Stimulated activated CD8-positive, alpha-beta memory T cell treated with anti-CD3 and anti-CD28 coated beads, Interleukin-7, amount 100 ng/mL, for 48 hours (primary cell): ENCODE measurements at places on chromosomes 16 and 17.

- DNase-seq, result no peak
Measured at GRCh38 chr17:8382880-8383142, 182 bp downstream of the RPL26 start.

DNA sequence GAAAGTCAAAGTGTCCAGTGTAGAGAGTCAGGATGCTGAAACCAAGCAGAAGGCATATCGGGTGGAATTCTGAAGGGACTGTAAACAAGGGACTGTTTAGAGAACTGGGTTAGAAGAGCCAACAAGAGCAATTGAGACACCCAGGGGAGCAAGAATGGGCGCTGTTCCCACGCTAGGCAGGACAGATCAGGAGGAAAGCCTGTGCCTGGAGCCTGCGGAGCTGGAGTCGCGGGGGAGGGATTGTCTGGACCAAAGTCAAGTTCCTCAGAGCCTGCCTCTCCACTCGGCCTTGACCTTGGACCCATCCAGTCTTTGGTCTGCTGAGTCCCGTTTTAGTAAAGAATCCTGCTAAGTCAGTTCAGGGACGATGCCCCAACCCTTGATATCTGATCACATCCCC lies 14.7 kb upstream of the KLHL36 start:
- DNase-seq, result no peak

DNA sequence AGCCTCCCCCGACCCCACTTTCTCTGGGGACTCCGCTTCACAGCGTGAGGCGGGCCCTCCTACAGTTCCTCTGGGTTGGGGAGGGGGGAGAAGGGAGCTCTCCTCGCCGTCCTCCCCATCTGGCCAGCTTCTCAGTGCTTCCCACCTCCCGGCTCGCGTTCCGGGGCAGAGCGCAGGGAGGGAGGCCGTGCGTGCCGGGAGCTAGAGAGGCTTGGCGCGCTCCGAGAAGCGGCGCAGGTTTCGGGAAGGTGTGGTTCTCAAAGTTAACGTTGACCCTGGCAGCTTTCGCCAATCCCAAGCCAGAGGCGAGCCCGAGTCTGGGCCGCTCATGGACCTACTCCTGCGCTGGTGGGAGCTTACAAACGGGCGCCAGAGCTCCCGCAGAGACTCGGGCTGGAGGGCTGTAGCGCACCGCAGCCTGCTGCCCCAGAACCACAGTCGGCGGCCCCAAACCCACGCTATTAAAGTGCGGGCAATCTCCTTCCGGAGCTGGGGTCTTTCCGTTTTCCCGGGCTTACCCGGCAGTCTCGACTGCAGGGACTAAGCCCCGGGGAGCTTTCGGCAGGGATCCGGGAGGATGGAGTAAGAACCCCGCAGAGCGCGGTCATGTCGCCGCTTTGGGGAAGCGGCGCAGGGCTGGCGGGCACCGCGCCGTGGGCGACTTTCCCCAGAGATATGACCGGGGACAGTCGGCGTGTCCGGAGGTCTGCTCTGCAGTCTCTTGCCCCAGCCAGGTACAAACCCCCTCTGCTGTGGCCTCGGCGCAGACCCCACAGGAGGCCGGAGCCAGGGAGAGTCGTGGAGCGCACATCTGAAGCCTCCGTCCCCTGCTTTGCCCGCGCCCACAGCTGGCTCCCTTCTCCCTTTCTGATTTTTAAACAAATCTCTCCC lies 787 bp downstream of the CDH11 start:
- DNase-seq, result no peak

DNA sequence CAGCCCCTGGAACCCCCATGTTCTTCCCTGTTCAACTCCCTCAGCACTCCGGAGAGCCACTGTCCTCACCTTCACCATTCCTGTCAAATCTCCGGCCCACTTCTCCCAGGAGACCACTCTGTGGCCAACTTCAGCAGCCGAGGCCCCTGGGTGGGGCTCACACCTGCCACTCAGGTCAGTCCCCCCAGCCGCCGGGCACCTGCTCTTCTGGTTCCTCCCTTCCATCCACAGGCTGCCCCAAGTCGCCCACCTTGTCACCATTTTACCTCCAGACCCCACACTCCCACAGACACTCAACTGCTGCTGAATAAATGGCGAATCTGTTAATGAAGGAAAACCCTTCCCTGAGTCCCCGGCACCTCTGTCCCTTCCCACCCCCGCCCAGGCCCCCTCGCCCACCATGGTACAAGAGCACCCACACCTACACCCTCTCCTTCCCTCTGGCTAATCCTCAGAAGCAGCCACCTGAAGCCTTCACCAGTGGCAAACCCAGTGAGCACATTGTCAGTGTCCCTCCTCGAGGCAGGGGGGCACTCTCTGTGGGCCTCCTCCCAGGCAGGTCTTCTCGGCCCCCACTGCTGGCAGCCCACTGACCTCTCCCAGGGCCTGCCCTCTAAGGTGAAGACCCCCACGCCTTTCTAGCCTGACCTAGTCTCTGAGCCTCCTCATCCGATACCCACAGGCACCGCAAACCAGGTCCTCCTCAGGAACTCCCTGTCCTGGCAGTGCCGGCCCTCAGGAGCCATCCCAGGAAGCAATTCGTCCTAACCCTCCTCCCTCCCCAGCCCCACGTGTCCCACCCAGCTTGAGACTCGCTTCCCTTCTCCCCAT lies 8.2 kb downstream of the CANT1 start:
- no peak for DNase-seq
